ENCODE measurements at places on chromosomes 4 and X.

DNA sequence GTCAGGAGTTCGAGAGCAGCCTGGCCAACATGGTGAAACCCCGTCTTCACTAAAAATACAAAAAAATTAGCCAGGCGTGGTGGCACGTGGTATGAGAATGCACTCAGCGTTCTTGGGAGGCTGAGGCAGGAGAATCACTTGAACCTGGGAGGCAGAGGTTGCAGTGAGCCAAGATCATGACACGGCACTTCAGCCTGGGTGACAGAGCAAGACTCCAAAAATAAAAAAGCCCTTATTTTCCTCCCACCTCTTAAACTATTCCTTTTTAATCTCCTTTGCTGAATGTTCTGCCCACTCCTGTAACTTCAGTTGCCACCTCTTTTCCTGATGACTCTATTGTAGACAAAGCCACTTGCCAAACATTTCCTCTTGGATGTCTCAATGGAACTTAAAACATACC is 72.6 kb downstream of the TAF1 start:
- DNase-seq = peak; percentile 75

DNA sequence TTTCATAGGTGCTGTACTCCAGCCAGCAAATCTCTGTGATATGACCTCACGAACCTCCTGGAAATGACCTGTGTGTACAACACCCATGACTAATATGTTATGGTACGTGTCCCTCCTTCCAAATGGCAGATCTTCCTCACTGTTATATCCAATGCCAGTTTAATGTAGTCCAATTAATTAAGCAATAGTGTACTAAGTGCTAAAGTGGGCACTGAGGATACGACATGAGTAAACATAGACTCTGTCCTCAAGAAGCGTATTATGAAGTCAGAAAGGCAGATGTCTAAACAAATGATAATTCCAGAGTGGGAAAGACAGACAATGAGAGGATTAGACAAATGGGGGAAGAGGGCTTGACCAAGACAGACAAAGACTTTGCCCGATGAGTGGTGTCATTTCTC is 33.9 kb downstream of the GPRIN3 start:
- DNase-seq = no peak

- no peak for DNase-seq
Measured at GRCh38 chr4:150248181-150248580, 169.9 kb downstream of the DCLK2 start.

GRCh38 chr4:101184668-101185067 is 162.7 kb downstream of the PPP3CA start:
- DNase-seq = no peak

- DNase-seq = no peak
Measured at GRCh38 chr4:6178757-6179156, 21.6 kb downstream of the JAKMIP1 start.

- DNase-seq = no peak
Measured at GRCh38 chr4:472881-473569, 25.9 kb downstream of the ZNF721 start.

- no peak for DNase-seq
Measured at GRCh38 chrX:38018766-38019425, 12.5 kb downstream of the SYTL5 start.

DNA sequence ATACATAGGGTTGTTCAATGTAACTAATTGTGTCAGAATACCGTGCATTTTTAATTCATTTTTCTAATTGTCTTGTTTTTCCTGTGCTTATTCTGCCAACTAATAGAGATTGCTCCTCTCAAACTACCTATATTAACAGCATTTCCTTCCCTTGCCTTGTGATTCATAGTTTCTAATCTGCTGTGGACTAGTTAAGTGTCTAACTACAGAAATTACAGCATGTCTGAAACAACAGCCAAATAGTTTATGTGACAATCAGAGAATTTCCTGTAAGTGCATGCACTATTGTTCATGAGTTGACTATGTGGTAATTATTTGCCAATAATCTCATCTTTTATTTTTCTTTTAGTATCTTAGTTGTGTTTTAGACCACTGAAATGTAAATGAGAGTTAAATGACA is 4.1 kb upstream of the SEC24B start:
- DNase-seq = no peak

- no peak for DNase-seq
Measured at GRCh38 chr4:111797455-111798163, 347.6 kb upstream of the FAM241A start.

GRCh38 chrX:154029439-154029838 is 9.7 kb upstream of the IRAK1 start:
- no peak for DNase-seq

DNA sequence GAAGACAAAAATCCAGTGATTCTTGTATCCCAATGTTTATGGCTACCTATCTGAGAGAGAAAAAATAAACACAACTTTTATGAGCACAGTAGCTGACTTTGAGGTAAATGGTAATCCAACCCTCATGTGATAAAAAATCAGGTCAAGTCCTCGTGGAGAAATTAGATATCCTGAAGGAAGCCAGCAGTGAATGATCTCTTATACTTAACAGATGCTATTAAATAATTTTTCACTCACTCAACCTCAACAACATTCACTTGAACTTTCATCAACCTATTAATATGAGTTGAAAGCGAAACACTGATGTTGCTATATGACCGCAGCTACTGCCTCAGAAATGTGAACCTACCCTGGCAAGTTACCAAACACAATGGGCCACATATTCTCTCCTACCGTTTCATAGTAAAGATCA is 105.4 kb downstream of the GPC3 start:
- no peak for DNase-seq

GRCh38 chrX:41868392-41868977 is 54.9 kb downstream of the CASK start:
- no peak for DNase-seq

DNA sequence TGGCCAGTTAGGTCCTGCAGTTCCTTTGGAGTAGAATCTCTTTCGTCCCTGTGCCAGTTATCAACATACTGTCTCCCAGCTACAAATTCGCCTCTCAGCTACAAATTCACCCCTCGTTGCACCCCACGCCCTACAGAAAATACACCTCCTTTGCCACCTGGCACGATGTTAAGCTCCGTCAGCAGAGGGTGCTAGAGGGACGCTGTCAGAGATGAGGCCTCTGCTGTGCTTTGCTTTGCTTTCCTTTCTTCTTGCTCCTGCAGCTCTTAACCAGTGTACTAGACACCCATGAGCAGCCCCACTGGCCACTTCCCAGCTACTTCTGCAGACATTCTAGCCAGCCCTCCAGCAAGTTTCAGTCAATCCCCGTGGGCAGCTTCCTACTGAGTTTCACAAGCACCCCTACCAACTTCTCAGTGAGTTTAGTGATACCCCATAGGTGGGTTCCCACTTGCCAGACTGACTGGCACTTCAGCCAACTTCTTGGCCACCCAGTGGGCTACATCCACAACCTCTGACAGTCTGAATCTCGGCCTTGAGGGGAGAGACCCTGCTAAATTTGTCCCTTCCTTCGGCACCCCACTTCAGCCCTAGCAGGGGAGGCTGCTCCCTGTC is 21.8 kb downstream of the HAUS3 start:
- peak; percentile 80 for DNase-seq

DNA sequence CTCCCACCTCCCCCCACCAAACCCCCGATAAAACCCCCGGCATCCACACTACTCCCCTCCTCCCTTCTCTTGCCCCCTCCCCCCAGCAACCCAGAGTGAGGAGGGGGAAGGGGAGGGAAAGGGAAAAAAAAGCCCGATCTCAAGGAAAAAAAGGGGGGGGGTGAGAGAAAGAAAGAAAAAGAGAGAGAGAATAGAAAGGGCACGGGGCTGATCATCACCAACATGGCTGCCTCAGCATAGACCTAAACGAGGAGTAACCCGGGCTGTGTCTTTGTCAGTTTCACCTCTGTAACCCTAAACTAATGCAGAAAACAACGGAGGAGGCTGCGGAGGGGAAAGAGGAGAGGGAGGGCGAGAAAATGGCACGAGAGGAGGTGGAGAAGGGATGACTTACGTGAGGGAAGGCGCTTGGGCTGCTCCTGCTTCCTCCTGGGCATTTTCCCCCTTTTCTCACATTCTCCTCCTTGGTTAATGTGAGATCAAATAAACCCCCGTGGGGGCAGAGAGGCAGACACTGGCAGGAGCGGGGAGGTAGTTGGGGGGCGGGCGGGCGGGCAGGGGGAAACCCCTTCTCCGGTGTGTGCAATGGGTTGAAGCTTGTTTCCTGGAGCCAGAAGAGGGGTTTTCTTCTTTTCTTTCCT is 532 bp downstream of the ZNF827 start:
- no peak for DNase-seq

- no peak for DNase-seq
Measured at GRCh38 chr4:108834835-108835384, 72.1 kb upstream of the ETNPPL start.

DNA sequence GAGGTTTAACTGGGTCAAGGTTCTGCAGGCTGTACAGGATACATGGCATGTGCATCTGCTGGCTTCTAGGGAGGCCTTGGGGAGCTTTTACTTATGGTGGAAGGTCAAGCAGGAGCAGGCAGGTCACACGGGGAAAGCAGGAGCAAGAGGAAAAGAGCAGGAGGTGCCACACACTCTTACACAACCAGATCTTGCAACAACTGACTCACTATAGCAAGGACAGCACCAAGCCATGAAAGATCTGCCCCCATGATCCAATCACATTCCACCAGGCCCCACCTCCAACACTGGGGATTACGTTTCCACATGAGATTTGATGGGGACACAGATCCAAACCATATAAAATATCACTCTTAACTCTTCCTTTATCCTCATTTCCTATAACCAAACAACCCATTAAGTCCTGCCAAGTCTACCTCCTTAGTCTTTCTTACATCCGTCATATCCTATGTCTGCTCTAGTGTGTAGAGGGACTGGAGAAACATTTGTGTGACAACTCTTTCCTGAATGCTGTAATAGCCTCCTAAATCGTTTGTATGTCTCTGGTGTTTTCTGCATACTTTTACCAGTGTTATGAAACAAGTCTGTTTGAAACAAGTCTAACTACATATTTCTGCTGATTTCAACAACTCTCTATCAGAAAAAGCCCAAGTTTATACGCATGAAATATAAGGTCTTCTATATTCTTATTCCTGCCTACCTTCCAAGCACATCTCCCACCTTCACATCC is 8.3 kb upstream of the RAP2C start:
- no peak for DNase-seq

DNA sequence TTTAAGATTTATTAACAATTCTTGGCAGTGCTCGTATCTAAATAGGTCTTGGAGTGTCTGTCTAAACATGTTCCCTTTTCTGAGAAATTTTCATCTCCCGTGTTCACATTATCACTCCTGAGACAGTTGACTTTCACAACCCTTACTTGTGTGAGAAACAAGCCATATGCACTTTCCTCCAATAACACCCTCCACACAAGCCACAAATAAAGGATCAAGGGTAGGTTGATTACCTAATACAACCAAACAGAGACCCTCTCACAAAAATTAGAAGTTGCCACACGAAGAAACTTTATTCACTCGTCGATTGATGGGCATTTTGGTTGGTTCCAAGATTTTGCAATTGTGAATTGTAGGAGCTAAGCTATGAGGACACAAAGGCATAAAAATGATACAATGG is 763.9 kb downstream of the TRAM1L1 start:
- no peak for DNase-seq

DNA sequence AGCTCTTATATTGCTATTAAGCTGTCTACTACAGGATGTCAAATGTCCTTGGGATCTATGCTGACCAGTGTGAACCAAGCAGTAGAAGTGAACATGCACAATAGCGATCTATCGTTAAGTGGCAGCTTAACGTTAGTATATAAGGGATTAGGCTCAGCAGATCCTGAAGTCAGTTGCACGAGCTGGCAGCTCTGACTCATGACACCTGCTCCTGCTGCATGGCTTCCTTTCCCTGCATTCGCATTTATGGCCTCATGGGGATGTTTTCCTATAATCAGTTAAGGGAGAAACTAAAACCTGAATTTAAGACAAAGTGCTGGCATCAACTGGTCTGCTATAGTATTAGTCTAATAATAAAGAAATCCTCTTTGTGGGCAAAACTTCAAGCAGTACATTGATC is 12.7 kb upstream of the MCUB start:
- DNase-seq = no peak

- no peak for DNase-seq
Measured at GRCh38 chrX:125150231-125150630, 169.4 kb upstream of the TEX13C start.

DNA sequence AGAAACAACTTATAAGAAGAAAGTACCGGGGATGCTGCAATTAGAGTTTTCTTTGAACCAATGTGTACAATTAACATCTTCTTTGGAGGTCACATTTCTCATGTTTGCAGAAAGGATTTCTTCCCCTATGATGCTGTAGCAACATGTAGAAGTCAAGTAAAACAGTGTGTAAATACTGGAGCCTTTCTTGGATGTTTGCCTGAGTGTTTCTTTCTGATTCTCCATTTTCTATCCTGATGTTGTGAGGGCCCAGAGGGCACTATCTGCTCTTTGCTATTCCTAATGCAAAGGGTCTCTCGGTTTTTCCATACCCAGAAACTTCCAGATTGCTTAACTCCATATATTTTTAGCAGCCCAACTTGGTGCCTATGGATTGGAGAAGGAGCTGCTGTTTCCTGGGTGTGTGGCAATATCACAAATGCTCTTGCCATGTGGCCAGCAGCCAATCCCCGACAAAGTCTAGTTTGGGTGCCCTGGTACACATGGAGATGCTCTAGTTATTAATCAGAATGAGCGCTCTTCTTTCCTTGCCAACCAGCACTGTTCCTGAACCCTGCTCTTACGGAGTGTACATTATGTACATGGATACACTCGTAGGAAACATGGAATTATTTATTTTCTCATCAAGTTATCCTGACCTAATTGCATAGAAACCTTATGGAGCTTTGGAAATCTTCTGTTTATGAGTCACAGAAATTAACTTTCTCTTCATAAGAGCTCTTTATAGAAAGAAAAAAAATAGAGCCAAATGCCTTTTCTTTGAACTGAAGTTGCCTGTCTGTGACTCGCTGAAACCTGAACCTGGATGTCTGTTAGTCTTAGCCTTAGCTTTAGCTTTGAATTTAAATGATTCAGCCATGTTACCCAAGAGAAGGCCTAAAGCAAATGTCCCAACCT is 67.0 kb upstream of the GPC4 start:
- no peak for DNase-seq

GRCh38 chrX:427812-428725 is 41.4 kb upstream of the PPP2R3B start:
- no peak for DNase-seq
